Activated CD4-positive, CD25-positive, alpha-beta regulatory T cell treated with anti-CD3 and anti-CD28 coated beads, Interleukin-2, amount 50 U/mL, for 72 hours (primary cell): ENCODE measurements at places on chromosomes 1 and 21.
A peak's percentile ranks its signal among the peaks of the same experiment; 100 is the strongest.

GRCh38 chr1:2988256-2988655, 33.0 kb upstream of the ACTRT2 start:
- DNase-seq, result no peak

DNA sequence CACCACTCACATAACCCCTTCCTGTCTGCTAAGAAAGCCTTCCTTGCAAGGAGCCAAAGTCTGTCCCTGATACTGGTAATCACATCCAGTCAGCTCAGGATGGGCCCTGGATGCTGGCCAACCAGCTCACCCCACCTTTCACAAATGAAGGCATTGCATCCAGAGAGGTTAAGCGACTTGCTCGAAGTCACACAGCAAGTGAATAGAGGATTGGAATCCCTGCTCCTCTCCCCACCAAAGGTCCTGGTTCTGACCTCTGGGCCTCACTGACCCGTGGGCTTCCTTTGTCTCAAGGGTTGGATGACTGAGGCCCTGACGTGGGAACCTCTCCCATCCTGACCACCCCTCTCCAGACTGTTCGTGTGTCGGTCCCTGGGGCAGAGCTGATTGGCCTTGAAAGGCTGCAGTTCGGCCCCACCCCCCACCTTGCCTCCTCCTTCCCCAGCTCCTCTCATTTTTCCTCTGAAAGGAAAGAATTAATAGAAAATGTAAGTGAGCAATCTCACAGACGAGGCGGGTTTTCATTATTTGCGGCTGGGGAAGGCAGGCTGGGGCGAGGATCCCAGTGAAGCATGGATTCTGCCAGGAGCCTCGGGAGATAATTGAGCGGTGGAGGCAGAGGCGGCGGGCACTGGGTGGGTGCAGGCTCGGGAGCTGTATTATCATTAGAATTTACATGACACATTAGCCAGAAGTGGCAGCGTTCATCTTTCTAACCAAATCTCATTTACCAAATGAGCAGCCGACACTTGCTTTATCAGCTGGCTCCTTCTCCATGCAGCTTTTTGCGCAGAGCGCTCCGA, 101.5 kb upstream of the CSF3R start:
- DNase-seq, result no peak

GRCh38 chr1:106502659-106503058, 553.8 kb upstream of the PRMT6 start:
- no peak for DNase-seq

DNA sequence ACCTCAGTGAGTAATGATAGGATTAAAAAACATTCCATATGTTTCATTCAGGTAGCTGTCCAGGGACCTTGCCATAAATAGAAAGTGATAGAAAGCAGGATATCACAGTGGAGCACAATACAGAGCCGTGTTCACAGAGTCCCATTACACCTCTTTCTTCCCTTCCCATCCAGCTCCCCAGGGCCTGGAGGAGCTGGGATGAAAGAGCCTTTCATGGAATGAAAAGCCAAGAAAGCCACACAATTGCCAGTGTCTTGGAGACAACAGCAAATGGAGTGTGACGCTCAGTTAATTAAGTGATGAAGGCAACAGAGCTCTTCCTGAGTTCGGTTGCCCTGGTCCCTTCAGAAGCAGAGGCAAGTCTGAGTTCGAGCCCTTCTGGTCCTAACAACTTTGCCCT, 387.3 kb upstream of the PLXNA2 start:
- no peak for DNase-seq

GRCh38 chr1:6005276-6005917, 13.2 kb upstream of the NPHP4 start:
- peak; percentile 9 for DNase-seq

DNA sequence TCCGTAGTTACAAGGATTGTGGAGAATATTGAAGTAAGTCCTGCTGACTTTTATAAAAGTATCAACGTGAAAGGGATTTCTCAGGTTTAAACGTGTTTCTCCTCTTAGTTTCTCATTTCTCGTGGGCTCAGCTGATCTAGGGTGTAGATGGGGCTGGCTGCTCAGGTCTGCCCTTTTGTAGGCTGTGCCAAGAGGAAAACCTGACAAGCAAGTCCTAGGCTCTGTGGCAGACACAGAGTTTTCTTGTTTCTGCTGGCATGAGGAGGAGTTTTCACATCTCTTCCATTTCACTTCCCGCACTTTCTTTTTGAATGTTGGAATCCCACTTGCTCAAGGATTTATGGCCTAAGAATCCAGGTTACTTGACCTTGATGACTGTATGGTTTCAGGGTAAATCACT, 14.8 kb downstream of the VPS13D start:
- DNase-seq, result no peak

DNA sequence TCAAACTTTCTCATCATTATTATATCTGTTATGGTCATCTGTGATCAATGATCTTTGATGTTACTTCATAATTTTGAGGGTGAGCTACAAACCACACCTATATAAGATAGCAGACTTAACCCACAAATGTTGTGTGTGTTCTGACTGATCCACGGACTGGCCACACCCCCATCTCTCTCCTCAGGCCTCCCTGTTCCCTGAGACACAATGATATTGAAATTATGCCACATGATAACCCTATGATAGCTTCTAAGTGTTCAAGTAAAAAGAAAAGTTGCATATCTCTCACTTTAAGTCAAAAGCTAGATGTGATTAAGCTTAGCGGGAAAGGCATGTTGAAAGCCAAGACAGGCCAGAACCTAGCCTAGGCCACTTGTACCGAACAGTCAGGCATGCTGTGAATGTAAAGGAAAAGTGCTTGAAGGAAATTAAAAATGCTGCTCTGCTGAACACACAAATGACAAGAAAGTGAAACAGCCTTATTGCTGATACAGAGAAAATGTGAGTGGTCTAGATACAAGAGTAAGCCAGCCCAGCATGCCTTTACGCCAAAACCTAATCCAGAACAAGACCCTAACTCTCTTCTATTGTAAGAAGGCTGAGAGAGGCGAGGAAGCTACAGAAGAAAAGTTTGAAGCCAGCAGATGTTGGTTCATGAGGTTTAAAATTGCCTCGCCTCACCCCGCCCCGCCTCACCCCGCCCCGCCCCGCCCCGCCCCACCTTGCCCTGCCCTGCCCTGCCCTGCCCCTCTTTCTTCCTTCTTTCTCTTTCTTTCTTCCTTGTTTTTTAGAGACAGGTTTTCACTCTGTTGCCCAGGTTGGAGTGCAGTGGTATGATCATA, 16.5 kb downstream of the CTSS start:
- no peak for DNase-seq

GRCh38 chr21:19987671-19988070, 1010.5 kb upstream of the NCAM2 start:
- DNase-seq, result no peak

DNA sequence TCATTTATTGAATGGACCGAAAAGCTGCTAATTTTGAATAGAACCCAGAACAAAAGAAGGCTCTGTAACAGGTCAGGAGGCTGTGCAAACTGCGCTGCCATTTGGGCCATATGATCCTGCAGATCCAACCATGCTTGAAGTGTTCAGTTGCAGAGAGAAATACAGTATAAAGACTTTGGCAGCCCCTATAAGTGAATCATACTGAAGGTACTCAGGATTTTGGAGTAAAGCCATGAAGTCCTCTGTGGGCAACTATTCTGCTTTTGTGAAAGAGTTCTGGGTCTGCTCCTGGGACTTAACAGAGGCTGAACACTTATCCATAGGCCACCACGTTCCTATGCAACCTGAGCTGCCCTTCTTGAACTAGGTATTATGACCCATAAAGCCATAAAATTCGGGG, 1613.6 kb upstream of the PRMT6 start:
- no peak for DNase-seq

DNA sequence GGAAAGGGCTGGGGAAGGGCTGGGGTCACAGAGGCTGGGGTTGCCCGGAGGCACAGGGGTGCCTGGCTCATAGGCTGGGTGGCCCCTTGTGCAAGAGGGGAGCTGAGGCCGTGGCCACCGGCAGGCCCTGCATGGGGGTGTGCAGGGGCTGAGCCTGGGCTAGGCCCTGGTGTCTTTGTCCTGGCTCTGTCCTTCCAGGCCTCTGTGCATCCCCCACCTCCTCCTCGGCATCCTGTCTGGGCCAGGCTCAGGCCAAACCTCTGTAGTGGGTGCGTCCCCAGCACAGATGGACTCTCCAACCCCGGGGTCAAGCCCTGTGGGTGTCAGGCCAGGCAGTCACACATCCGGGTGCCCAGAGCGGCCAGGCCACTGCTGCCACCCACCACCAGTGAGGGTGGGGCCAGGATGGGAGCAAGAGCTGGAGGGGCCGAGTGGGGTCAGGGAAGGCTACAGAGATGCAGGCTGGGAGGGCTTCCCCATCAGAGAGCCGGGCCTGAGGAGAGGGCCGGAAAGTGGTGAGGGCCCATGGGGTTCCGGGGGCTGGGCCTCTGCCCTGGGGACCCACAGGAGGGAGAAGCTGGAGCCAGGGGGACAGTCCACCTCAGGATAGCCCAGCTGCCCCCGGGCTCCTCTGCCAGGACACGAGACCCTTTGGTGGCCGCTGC, 19.4 kb downstream of the PANK4 start:
- DNase-seq, result no peak

DNA sequence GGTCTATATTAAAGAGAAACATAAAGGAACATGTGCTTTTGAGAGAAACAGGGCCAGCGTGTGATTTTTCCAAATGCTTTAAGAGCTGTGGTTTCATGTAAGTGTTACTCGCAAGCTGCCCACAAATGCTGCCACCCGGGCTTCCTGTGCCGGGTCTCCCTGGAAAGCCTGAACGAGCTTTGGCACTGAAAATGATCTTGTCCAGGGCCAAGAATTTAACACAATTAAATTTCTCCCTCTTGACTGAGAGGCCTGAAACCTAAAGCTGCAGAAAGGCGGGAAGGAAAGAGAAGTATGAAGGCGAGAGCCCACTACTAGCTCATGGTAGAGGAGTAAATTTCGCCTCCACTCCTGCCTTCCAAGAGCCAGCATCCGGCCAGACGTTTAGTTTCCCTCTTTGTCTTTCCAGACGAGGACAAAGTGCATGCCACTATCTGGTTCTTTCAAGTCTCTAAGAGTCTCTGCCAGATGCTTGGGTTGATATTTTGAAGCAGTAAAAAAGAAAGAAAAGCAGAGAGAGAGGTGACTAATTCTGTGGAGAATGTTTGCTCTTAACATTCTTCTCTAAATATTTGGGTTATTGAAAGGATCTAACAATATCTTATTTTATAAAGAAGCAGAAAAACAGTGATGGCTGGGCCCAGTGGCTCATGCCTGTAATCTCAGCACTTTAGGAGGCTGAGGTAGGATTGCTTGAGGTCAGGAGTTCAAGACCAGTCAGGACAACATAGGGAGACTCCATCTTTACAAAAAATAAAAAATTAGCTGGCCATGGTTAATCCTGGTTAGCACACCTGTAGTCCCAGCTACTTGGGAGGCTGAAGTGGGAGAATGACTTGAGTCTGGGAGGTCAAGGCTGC, 100.0 kb upstream of the HNRNPU start:
- DNase-seq, result no peak
